ENCODE measurements at places on chromosomes 7 and 10. TPM values are rescaled to one million over a fixed set of nuclear protein-coding genes. Genes with fewer than 3 reads are reported as not detected.

Gene GNAI1
- total RNA-seq: 27.2 TPM

Gene PLXDC2
- not detected for total RNA-seq

Gene IQUB
- total RNA-seq: 0.05 TPM

Gene SFMBT2
- 8.8 TPM for total RNA-seq

Gene SUN3
- 0.13 TPM for total RNA-seq

Gene CADPS2
- total RNA-seq: 0.03 TPM

Gene KLF14
- total RNA-seq: 0.02 TPM

Gene VSTM2A
- total RNA-seq: 0.08 TPM

Gene MINDY4
- total RNA-seq: 2.4 TPM

Gene MET
- 70.8 TPM for total RNA-seq

Gene SPDYE16
- not detected for total RNA-seq

Gene VGF
- total RNA-seq: 20.3 TPM

Gene INSYN2A
- 2.0 TPM for total RNA-seq

Gene MEIG1
- 0.77 TPM for total RNA-seq

Gene STEAP1B
- total RNA-seq: not detected

Gene HEPACAM2
- total RNA-seq: not detected

Gene PNLIPRP2
- total RNA-seq: 0.11 TPM

Gene CDC14C
- total RNA-seq: not detected

Gene PRSS37
- not detected for total RNA-seq

Gene SPDYE2B
- total RNA-seq: not detected

Gene GIMAP6
- total RNA-seq: not detected

Gene HOXA4
- 1.6 TPM for total RNA-seq

Gene PRSS1
- total RNA-seq: not detected

Gene OPALIN
- not detected for total RNA-seq
